ENCODE measurements at places on chromosomes 7 and 10.

DNA sequence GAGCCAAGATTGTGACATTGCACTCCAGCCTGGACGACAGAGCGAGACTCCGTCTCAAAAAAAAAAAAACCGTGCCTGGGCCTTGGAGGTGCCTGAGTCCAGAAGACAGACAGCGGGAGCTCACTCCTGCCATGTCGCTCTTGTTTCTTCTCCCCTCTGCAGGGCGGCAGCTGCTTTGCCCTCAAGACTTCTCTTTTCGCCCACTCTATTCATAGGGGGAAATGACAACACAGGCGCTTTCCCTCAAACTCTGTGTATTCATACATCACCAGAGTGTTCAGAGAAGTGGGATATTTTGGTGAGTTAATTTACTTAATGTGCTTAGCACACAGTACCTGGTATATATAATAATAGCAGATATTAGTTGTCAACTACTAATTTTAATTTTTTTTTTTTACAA, 44.5 kb downstream of the FOXK1 start:
- DNase-seq: no peak

- no peak for DNase-seq
Observed at GRCh38 chr10:43944381-43945093, 295.9 kb upstream of the ZNF32 start.

- DNase-seq: no peak
Observed at GRCh38 chr10:124604214-124605000, 139.8 kb downstream of the FAM53B start.

DNA sequence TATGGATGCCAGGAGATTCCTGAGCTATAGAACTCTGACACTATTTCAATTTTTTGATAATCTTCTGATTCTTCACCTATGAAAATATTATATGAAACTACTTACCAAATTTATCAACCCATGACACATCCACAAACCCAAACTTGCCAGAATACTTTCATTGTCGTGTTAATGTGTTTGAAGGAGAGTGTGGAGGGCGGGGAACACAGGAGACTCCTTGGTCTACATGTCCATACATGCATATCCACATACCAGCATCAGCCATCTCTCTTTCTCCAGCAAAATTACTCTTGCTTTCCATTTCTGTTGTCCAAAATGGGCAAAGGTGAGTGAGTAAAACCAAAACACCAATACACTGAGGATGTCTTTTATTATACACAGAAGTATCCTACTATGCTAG, 23.5 kb upstream of the BPGM start:
- no peak for DNase-seq

- no peak for DNase-seq
Observed at GRCh38 chr7:16791905-16792698, 12.7 kb downstream of the AGR2 start.

DNA sequence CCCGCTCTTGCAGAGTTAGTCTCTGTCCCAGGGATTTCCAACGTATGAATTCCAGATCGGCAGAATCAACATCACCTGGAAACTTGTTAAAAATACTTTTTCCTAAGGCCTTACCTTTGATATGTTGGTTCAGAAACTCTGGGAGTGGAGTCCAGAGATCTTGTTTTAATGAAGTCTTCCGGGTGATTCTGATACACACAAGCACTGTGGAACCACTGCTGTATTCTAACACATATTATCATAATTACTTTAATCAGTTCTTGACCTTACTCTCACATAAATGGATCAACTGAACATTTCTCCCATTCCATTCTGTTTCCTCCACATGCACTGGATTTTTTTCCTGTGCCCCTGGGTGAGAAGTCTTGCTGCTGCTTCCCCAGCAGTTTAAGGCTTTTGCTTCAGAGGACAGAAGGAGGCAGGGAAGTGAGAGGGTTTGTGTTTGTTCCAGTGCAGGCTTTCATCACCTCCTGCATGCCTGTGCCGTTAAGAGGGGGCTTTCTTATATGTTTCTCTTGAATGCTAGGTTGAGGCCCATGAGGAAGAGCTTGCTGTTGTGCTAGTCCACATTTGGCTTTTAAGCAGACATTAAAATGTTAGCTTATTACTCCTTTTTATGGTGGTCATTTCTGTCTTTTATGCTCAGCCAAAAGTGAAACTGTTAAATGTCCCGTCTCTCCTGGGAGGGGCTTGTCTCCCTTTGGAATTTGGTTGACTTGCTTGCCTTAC, 32.4 kb downstream of the CCSER2 start:
- DNase-seq: no peak

DNA sequence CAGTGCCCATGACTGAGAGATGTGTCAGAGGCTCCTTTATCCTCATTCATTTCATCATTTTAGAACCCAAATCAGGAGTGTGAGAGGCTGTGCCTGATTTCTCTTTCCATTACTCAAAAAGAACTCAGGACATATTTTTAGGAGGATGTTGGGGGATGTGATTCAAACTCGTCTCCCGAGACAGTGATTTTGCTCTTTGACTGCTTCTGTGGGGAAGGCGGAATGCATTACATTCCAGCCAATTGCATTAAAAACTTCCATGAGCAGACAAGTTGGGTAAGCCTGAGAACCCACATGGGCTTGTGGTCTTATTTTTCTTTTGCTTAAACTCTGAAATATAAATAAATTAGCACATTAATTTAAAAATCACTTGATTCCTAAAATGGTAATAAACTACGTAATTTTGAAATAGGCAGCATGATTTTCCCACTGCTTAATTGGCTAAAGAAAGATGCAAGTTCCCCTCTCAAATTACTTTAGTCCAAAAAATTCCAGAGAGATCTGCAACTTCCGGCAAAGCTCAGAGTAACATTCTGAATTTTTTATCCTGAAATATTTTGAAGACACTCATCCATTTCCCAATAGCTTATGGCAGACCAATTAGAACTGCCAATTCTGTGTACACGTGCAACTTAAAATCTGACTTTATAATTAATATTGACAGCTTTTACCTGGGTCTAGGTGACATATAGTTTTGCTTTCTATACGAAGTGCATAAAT, 185.6 kb downstream of the C7orf25 start:
- DNase-seq: no peak

- DNase-seq: no peak
Observed at GRCh38 chr10:95242581-95243317, 48.1 kb downstream of the PDLIM1 start.

DNA sequence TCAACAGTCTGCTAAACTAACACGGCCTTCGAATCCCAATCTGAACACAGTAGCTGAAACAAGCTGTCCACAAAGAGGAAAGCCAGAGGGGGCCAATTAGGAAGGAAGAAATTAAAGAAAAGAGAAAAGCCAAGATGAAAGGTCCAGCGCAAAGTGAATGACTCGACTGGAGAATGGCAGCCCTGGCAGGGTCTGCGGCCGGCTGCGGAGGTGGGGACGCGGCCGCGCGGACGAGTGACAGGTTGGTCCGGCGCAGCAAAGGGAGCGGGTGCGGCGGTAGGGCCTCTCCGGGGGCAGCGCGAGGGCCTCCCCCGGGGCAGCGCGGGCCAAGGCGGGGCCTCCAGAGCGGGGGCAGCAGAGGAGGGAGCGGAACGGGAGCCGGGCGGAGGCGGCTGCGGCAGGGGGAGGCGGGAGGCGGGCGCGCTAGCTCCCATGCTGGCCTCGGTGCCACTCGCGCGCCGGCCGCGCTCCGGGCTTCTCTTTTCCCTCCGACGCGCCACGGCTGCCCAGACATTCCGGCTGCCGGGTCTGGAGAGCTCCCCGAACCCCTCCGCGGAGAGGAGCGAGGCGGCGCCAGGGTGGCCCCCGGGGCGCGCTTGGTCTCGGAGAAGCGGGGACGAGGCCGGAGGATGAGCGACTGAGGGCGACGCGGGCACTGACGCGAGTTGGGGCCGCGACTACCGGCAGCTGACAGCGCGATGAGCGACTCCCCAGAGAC, at the start of gene VWC2:
Gene VWC2, plus strand, starts transcription at position 421 of the 718 bp plus-strand sequence. CDS start 1,798 bp downstream, outside the sequence.
- no peak for DNase-seq

DNA sequence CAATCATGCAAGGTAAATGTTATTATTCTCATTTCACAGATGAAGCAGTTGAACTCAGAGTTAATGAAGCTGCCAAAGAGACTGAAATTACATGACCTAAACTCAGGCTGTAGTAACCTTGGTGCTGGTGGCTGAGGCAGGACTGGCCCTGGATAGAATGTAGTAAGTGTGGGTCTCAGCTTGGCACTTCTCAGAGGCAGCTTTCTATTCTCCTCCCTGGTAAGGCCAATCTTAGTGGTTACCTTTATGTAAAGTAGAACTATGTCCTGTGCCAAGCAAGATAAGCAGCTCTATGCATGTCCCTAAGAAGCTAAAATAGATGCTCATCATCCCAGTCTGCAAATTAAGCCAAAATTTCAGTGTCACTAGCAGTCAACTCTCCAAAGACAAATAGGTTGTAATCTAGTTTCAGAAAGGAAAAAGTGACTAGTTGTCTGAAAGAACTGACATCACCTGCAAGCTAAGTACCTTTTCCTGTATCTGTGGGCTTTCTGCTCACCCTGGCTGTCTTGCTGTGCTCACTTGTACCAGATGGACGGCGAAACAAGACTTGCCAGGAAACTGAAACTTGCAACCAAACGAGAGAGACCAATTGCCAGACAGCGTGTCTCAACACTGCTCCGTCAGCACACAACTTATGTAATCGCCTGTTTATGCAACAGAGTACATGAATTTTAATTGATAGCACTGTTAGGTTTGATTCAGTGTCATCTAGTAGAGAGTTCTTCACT, 43.7 kb downstream of the CH25H start:
- DNase-seq: peak; percentile 76

DNA sequence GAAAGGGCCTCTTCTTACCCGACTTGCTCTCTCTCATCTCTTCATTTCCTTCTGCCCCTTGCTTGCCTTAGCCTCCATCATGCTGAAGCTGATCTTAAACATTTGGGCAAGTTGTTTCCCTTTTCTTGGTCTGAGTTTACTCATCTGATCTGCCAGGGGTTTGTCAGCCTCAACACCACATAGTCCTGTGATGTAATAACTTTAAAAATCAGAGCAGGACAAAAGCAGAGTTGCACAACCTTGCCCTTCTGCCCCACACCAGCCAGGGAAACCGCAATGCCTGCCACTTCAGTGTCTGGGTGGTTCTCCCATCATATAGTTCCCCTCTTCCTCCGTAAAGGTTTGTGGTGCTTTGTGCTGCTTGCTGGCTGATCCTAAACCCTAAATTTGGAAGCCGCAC, 9.9 kb upstream of the LIPM start:
- DNase-seq: peak; percentile 4

GRCh38 chr7:28316489-28316888, 95.8 kb upstream of the CREB5 start:
- no peak for DNase-seq

DNA sequence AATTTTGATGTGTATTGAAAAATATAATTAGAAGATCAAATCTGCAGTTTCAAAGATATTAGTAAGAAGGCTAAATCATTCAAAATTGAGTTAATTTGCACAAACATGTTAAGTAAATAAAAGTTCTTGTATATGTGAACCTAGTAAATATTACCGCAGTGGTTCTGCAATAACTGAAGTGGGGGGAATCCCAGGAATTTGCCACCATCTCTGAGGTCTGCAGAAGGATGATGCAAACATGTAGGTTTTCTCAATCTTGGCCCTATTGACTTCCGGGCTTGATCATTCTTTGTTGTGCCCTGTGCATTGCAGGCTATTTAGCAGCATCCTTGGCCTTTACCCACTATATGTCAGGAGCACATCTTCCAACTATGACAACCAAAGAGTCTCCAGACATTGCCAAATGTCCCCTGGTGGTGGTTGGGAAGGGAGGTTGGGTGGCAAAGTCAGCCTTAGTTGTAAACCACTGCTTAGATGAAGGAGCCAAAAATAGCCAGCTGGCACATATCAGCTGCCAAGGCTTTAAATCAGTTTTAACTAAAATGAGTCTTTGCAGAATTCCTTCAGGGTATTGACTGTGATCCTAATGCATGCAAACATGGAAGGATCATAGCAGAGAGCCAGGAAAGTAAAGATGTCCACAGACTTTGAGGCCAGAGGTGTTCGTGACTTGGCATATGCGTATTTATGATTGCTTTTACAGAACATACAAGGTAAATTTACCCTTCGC, 146.3 kb downstream of the TRIL start:
- DNase-seq: no peak

DNA sequence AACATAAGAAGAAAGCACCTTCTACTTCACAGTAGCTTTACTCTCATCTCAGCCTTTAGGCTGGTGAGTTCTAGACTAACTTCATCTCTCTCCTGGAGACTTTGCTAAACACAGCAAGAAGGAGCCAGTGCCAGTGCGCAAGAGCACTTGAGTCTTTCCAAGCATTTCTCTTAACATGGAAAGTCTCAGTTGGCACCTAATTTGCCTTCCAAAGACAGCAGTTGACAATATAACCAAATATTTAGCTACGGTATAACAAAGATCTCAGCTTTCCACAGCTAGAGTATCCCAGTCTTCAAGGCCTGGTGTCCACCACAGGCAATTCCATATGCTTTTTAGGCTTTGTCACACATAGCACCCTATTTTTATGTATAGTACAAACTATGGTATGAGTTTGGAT, 1204.9 kb downstream of the CNTNAP2 start:
- DNase-seq: no peak

Measured in GM12878 (cell line).